Suppressor macrophage (primary cell): ENCODE measurements at places on chromosomes 5 and 9.
A peak's percentile ranks its signal among the peaks of the same experiment; 100 is the strongest.

- DNase-seq = no peak
Measured at GRCh38 chr5:154706416-154706815, 48.8 kb upstream of the LARP1 start.

DNA sequence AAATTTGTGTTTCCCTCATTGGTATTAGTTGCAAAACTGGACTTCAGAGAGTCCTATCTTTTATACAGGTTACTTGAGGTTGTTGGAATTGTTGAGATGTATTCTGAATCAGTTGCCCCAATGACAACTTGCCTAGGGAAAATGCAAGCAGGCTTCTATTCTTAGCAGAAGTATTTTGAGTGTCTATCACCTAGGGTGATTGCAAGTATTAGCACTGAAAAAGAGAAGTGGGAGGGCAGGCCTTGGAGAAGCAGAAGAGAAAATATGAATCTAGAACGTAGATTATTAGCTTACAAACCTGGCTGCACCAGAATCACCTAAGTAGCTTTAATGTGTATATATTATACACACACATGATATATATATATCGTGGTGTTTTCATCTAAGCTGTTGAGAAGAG, 43.2 kb downstream of the ADAMTS12 start:
- DNase-seq = no peak

DNA sequence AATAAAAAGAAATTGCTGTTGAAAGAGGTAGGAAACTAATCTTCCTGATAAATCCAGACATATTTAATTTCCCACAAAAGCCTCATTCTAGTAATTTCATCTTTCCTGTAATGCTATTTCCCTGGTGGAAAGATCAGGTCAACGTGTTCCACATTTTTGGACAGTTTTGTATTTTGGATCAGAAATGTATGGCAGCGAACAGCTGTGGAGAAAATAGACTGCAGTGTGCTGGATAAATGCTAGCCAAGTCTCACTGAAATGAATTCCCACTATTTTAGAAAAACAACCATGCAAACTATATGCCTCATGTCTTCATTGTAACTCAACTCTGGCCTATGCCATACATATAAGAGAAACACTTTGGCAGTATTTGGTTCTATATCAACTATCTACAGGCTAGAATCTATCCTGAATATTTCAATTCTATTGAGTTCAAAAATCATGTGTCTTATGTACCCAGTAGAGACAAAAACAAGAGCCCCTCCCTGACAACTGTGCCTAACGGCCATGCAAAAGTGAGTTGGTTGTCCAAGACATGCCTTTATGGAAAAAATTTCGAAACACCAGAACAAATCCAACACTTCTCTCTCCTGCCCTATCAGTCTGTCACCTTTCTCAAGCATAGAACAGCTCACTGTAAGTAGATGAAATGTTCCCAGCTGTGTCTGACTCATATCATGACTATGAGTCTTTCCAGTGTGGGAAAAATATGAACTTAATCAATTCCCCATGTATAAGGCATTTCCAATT, 191.3 kb upstream of the NREP start:
- DNase-seq = no peak

DNA sequence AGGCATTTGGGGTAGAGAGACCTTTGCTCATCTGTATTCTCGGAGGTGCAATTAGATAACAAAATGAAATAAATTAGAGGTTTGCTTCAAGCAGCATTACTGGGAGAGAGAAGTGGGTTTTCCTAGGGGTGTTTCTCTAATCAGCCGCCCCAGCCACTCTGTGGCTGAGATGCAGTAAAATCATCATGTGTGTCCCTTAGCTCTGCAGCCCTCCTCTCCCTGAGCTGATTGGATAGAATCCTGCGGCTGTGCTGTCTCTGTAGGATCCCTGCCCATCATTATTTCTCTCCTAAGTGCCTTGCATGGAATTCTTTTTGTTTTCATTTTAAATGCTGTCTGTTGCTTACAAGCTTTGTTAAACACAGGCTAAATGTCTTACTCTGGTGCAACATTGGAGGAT, 171.4 kb downstream of the SH3GL2 start:
- no peak for DNase-seq

GRCh38 chr9:23573800-23574199, 252.2 kb downstream of the ELAVL2 start:
- DNase-seq = no peak

- DNase-seq = no peak
Measured at GRCh38 chr5:125722550-125722949, 700.7 kb upstream of the GRAMD2B start.

GRCh38 chr5:66617226-66617861, 21.2 kb downstream of the MAST4 start:
- no peak for DNase-seq

- no peak for DNase-seq
Measured at GRCh38 chr9:14511452-14511851, 181.8 kb downstream of the ZDHHC21 start.

DNA sequence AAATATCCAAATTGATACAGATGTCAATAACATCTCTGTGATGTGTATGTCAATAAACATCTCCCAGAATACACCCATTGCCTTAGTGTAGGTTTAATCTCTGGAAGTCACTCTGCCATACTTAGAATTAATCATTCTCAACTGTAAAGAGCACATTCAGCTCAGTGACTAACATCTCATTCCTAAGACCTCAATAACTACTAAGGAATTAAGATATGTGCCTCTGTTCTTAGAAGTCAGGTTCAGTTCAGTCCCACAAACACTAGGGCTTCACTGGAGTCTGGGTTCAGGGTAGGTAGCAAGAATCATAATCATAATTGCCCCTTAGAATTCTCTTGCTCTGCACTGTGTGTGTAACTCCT, 31.7 kb downstream of the UGCG start:
- no peak for DNase-seq

- DNase-seq = no peak
Measured at GRCh38 chr5:116395631-116396203, 178.9 kb downstream of the SEMA6A start.

DNA sequence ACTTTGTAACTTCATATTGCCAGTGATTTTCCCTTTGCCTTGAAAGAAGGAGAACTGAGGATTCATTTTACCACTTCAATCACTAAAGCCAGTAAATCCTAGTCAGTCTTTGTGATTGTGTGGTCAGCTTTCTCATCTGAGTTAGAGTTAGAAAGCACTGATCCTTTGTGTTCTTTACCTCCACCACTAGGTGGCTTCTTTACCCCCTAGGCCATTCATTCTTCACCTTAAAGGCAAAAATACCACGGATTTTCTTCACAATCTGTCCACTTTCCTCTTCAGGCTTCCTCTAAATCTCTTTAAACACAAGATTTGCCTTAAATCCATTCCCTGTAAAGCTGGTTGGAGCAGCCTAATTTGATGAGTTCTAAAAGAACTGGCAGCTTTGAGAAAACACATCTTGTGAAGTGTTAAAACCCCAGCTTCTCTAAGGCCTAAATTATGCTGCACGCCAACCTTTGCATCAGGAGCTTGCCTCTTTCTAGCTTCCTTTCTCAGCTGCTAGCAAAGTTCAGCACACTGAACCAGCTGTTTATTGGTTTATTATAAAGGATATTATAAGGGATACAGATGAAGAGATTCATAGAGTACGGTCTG, 20.4 kb downstream of the BDP1 start:
- peak; percentile 31 for DNase-seq

GRCh38 chr9:138112090-138112748, 234.6 kb downstream of the CACNA1B start:
- no peak for DNase-seq

DNA sequence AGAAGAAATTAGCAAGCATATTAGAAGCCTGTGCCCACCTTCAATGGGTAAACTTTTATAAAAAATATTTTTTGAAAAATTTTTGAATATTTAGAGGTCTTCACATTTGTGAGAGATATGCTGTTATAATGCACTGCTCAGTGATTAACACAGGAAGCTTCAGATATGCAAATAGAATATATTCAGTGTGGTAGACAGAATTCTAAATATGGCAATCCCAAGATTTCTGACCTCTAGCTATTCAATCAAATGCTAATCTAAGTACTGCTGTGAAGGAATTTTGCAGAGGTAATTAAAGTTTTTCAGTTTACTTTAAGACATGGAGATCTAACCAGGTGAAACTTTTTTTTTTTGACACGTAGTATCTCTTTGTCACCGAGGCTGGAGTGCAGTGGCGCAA, 103.5 kb downstream of the ADAMTS19 start:
- DNase-seq = no peak

- no peak for DNase-seq
Measured at GRCh38 chr9:93596399-93596798, 20.0 kb downstream of the PHF2 start.

DNA sequence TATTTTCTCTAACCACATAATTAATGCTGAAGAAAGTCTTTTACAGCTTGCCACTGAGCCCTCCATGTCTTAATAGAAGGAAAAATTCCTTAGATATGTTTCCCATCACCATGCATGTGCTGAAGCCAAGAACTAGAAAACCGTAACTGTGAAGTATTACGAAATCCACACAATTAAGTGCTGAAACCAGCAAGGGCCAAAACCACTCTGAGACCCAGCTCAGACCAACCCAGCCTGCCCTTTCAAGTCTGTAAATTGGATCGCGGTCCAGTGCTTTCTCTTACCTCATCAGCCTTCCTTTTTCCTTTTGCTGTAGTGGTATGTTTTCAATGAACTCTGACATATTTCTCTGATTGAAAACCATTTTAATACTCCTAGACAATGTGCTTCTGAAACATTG, 26.3 kb downstream of the SEMA5A start:
- DNase-seq = no peak

DNA sequence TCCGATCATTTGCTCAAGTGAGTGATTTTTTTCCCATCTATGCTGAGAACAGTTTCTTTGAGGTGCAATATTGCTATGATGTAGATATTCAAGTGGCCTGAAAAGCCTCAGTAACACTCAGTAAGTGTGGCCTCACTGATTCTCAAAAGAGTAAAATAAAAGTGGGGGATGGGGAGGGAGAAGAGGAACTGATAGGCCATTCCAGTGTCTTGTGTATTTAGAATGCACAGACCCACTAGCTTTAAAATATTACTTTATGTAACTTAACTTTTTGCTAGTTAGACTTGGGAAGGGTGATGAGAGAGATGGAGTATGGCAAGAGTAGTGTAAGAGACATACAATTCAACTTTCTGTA, 79.5 kb upstream of the ZNF608 start:
- DNase-seq = no peak

GRCh38 chr5:31698673-31699072, 59.7 kb downstream of the PDZD2 start:
- no peak for DNase-seq

GRCh38 chr9:11159318-11159862, 546.6 kb upstream of the PTPRD start:
- no peak for DNase-seq

DNA sequence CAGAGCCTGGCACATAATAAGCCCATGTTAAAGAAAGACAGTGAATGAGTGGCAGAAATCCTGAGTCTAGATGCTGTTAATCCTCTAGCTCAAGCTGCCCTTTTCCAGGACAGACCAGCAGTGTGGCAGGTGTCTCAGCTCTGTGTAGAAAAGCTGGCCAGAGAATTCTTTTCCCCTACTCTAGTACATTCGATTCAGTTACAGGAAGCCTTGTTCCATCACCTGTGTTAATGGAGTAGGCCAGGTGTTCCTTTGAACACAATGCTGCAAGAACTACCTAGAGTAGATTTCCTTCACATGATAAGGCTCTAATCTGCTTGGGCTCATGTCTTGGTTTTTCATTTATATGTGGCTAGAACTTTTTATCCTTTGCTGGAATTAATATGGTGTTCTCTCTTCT, 52.5 kb downstream of the NUP214 start:
- DNase-seq = no peak

GRCh38 chr9:94925751-94926430, 199.4 kb downstream of the AOPEP start:
- no peak for DNase-seq

DNA sequence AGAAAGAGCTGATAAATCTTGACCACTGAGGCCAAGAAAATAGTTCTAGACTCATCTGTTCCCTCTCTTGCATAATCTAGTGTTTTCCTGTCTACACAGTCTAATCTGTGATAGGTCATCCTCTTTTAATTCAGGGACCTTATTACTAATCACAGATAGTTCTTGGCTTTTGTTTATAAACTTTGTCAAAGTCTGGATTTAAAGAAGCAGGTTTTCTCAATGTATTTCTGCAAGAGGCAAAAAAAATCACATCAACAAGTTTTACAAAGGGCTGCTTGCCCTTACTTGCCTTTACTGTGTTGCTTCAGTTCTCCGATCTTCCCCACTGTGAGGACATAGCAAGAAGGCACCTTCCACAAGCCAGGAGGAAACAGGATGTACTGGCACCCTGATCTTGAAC, 43.9 kb upstream of the MTAP start:
- DNase-seq = no peak

GRCh38 chr9:83936523-83936922, 15.3 kb upstream of the KIF27 start:
- DNase-seq = no peak

DNA sequence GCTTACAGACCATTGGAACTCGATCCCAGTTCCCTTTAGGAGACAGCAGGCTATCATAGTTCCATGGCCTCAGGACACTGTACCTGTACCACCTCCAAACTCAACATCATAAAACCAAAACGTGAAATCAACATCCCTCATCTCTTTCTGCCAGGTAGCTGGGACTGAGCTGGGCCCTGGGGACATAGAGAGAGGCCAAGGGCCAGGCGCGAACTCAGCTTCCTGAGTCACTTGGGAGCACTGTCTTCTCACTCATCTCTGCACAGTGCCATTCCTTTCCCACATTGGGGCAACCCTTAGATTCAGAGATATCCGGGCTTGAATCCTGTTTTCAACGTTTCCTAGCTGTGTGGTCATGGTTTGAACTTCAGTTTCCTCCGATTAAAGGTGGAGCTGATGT, 12.2 kb downstream of the DAB2IP start:
- no peak for DNase-seq

- no peak for DNase-seq
Measured at GRCh38 chr9:112268413-112268812, 65.0 kb downstream of the PTBP3 start.

DNA sequence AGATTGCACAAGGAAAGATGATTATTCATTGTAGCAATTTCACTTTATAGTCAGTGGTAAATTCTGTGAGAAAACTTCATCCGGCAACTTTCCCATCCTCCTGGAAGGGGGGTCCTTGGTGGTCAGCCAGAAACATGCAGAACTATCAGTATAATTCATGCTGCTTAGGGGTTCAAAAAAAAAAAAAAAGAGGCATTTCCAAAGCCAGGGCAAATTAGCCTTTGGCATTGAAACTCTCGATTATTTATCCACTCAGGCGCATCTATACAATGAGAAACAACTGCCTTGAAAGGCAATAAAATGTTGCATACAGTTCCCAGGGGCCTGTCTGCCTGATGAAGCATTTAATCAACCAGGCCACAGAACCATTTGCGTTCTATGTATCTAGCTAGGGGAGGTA, 263.3 kb downstream of the TMEM167A start:
- no peak for DNase-seq

- no peak for DNase-seq
Measured at GRCh38 chr9:6040077-6040476, 24.7 kb upstream of the RANBP6 start.

GRCh38 chr5:179795049-179795862, 1.5 kb downstream of the LTC4S start:
- DNase-seq = no peak

GRCh38 chr5:126613941-126614592, 13.3 kb downstream of the PHAX start:
- no peak for DNase-seq

GRCh38 chr5:36704131-36704530, 97.7 kb downstream of the SLC1A3 start:
- no peak for DNase-seq
